ENCODE measurements at places on chromosomes 3 and 15.

GRCh38 chr15:59166601-59167265, 39.9 kb upstream of the LDHAL6B start:
- no peak for DNase-seq

DNA sequence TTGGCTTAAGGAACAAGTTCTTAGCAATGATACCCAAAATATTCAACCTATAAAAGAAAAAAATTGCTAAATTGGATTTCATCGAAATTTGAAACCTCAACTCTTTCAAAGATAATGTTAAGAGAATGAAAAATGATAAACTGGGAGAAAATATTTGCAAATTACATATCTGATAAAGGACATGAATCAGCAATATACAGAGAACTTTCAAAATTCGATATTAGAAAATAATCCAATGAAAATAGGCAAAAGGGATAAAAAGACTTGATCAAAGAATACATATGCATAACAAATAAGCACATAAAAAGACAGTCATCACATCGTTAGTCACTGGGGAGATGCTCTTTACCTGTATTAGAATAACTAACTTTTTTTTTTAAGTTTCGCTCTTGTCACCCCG, 73.0 kb upstream of the NEO1 start:
- DNase-seq, result no peak

DNA sequence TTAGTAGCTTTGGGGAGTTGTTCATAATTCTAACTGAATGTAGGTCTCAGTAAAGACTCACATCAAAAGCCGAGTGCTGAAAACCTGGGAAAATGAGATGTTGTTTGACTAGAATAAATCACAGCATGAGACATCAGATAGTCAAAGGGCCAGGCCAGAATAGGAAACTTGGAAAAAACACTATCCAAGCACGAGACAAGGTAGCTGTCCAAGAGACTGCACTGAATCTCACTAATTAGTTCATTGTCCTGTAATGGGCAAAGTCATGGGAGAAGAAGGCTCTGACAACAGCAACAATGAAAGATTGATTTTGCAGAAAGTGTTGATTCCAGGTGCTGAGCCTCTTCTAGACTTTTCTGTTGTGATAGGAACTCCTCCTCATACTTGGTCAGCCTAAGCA, 314.2 kb downstream of the ROBO1 start:
- no peak for DNase-seq

DNA sequence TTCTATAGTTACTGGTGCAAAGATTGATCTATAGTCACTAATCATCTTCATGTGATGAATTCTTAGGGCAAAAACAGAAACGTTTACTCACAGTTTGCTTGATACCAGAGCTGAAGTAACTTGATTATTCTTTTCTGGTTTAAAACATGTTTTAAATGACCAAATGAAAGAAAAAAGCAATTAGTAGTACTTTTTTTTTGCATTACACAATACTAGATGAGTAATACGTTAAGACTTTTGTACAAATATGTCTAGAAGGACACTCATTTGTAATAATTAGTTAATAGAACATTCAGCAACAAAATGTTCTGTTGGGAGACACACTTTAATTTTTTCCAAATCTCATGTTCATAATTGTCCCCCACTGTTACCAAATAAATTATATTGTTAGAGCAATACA, 523.2 kb downstream of the SOX2 start:
- DNase-seq, result no peak

- DNase-seq, result peak; percentile 9
Observed at GRCh38 chr3:27467545-27467944, 16.6 kb downstream of the SLC4A7 start.

DNA sequence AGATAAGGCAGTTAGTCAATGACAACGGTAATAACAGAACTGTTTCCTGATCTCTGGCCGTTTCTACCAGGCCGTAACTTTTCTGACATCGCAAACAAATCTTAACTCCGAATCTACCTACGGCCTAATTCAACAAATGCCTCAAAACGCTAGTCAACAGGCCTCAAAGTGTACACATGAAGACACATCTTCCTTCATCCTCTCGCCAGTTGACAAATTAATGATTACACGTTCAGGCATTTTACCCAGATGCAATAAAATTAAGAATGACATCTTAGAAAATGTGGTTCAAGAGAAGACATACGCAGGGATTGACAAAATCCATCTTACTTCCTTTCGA, 1.5 kb downstream of the SFMBT1 start:
- no peak for DNase-seq

GRCh38 chr15:43346305-43346704, 15.9 kb upstream of the LCMT2 start:
- DNase-seq, result no peak

DNA sequence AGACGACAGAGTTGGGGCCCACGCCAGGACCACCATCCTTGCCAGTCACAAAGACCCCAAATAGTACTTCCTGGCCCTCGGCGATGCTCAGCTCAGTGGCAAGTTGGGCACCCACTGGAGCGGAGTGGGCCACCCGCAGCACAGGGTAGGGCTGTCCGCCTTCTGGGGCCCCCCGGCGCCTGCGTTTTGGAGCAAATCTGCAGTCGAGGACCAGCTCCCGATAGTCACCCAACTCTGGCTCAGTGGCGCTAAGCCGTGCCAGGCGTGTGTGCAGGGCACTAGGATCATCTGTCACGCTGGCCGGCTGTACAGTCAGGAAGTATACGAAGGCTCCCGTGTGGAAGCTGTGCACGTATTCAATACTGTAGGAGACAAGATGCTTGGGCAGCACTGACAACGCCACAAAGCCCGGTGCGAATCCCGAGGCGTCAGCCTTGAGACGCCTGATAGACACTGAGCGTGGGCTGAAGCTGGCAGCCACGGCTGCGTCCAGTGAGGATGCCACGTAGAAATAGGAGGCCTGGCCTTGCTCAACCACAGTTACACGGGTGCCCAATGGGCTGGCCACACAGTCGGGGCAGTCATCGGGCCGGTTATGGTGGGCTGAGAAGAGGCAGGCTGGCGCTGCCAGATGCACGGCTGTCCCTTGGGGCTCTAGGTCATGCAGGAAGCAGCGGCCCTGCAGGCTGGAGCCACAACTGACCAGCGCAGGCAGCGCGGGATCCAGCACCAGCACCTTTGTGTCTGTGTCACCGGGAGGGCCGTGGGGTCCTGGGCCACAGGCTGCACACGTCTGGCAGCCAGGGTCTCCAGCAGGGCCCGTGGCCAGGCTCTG, 945 bp downstream of the MST1R start:
- no peak for DNase-seq

DNA sequence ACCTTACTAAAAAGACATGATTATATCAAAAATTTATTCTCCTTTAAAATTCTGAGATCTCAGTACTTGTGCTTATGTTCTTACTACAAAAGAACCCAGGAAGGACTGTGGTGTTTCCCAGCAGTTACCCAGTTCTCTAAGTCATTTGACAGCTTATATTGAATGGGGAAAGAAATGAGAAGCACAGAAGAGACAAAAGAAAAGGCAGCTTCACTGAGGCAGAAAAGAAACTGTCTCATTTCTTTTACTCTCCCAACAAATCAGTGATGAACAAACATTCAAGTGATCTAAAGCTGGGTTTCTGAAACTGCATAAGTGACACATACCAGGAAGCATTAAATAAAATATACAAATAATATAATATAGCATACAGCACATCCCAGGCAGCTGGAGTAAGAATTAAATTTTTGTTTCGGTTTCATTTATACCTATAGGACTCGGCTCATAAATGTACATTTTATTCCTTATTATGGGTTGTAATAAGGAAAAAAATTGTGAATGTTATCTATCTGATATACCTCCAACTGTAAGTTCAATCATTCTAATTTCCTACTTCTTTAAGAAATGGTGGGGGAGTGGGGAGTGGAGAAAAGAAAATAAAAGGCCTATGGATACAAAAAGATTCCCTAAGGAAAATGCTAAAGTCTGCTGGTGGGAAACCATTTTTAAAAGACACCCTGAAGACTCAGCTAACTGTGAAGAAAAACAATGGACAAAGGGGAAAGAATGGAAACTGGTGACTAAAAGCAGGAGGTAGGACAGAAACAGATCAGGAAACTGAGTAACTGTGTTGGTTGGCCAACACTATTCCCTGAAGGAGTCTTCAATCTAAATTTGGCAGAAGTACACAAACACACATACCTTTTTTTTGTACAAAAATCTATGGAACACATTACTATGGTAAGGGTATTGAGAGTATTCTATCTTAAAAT, 156.8 kb downstream of the TBC1D5 start:
- no peak for DNase-seq

GRCh38 chr15:83504365-83504764, 57.2 kb downstream of the SH3GL3 start:
- no peak for DNase-seq

- DNase-seq, result no peak
Observed at GRCh38 chr3:39559543-39559942, 92.1 kb downstream of the MOBP start.

GRCh38 chr3:107235928-107236315, 141.3 kb upstream of the CCDC54 start:
- DNase-seq, result peak; percentile 67

DNA sequence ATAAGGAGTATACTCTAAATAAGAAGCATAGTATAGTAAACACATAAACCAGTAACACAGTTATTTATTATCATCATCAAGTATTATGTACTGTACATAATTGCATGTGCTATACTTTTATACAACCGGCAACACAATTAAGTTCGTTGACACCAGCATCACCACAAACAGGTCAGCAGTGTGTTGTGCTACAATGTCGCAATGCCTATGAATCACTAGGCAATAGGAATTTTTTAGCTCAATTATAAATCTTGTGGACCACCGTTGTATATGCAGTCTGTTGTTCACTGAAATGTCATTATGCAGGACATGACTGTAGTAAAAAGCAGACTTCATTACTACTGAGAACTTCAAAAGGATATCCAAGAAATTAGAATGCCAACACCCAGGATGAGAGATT, 177.0 kb downstream of the PDCD6IP start:
- DNase-seq, result no peak

DNA sequence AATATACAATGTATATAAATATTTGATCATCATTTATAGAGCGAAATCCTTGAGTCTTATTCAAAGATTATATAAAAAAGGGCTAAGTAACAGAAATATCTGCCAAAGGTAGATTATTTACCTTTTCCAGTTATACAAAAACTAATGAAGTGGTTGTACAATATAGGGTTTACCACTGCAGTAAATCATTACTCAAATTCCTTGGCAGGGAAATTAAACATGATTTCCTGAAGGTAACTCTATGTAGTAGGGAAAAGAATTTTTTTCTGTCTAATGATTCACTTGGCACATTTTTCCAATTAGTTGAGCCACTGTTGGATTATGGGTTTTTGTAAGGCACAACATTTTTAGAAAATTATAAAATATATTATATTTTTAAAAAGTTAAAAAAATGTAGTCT, 129.6 kb downstream of the NR2F2 start:
- no peak for DNase-seq

Data from inflammatory macrophage (primary cell).